ENCODE measurements at places on chromosomes 7 and 10. TPM values are rescaled to one million over a fixed set of nuclear protein-coding genes. Genes with fewer than 3 reads are reported as not detected.

The MYO3A gene
- not detected for total RNA-seq

The ANKRD26 gene
- 7.3 TPM for total RNA-seq

The CCL24 gene
- total RNA-seq = not detected

The CALHM3 gene
- not detected for total RNA-seq

The MOSPD3 gene
- total RNA-seq = 17.5 TPM

The ATXN7L1 gene
- 8.8 TPM for total RNA-seq

The INA gene
- 10.4 TPM for total RNA-seq

The CDK1 gene
- 9.0 TPM for total RNA-seq

The ITGB8 gene
- total RNA-seq = 1.3 TPM

The FLNC gene
- 72.3 TPM for total RNA-seq

The ITGA8 gene
- 5.6 TPM for total RNA-seq

DNA sequence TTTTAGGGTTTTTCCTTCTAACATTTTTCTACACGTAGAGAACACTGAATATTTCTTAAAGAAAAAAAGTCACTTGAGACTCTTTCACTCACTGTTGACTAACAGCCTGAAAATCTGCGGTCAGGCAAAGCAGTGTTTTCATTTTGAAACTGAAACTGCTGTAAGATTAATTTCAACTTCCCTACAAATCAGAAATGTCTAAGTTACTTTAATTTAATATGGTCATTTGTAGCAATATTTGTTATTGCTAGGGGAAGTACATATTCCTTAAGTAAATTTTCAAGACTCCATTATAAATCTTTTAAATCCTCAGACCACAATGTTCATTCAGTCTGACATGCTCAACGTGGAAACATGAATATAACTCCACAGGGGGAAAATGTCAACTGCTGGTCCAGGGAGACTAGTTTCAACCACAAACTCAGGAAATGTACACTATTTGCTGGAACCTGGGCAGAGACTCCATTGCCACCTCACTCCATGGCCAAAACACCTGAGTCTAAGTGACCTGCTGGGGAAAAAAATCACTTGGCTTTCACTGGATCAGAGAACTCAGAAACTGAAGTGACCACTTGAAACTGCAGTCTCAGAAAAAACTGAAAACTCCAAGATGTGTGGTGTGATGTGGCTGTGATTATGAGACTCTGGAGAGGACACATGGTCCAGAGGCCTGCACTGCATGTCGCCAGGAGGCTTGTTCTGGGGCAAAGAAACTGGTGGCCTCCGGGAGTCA is 161.2 kb downstream of the TAX1BP1 start:
- DNase-seq = no peak

DNA sequence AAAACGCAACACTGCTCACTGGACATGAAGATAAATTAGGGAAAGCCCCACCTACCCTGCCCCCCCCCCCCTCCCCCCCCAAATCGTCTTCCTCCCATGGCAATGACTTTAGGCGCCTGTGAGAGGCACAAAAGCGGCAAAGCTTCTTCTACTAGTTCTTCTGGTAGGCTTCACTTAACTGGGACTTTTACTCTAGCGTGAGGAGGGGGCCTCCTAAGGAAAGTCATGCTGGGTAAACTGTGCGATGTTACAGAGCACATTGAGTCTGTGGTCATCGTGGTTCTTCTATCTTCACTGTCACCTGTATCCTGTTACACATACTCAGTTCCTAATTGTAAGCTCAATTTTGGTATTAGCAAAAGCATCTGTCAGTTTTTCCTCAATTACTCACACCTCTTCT is 25.1 kb downstream of the HSPB1 start:
- no peak for DNase-seq

DNA sequence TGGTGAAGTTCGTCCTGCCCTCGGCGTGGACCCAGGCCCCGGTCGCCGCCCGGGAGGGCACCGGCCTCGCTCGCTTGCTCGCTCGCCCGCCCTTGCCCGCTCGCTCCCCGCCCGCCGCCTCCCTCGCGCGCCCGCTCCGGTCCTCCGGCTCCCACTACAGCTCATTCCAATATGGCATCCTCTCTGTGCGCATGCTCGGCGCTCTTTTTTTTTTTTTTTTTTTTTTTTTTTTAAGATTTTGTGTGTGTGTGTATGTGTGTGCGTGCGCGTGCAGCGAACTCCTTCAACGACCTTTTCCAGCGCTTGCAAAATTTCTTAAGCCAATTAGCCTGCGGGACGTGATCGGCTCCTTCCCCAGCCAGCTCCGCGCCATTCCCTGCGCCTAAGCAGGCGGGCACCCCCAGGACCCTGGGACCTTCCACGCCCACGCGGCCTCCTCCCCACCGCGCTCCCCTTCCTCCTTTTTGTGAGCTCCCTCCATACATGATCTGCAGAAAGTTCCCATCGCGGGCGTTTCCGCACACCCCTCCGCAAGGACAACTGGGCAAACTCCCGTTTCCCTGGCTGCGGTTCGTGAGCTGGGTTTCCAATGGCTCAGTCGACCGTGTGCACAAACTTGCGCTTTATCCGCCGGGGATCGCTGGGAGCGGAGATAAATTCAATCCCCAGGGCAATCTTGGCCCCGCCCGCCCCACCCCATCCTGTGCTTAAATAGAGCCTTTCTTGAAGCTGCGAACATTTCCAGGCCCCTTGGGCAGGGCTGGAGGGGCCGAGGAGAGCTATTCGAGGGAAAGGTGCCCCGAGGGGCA is at the start of gene SFMBT2:
TSS of gene SFMBT2 (minus strand) at position 173 of the 809 bp plus-strand sequence. CDS start 29,136 bp downstream, outside the sequence.
- no peak for DNase-seq

DNA sequence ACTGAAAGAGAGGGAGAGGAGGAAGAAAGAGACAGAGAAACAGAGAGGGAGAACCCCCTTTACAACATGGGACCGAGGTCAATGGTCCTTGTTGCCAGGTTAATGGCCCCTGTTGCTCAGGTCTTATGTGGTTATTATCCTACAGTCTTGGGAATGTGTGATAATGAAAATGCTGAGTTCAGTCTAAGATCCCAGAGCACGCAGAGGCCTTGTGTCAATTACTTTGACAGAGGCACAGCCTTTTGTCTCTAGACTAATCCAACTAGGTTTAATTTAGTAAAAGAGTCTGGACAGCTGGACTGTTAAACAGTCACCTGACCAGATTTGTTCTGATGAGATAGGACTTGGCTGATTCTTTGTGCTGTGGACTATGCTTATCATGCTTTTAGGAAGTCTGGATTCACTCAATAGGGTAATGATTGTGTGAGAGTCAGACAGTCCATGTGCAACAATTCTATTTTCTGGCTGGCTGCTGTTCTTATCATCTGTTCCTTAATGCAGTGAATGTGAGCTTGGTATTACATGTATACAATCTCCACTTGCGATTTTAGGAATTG is 157.4 kb upstream of the MAGI2 start:
- no peak for DNase-seq

- no peak for DNase-seq
These were observed 296.7 kb upstream of the KLF6 start for GRCh38 chr10:4081685-4082111.

DNA sequence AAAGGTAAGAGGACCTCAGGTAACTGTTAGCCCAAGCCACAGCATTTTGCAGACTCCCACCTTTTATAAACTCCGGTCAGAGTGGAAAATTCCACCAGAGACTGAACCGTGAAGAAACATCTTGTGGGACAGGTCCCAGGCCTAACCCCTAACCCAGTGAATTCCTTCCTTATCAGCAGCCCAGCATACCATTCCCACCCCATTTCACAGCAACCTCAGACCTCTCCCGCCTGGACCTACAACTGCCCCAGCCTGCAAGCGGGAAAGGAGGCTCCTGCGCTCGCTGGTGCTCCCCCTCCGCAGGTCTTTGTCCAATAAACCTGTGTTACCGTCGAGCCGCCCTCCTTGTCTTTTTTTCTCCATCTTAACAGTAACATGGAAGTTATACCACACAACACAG is 736.6 kb downstream of the MAGI2 start:
- peak; percentile 76 for DNase-seq

DNA sequence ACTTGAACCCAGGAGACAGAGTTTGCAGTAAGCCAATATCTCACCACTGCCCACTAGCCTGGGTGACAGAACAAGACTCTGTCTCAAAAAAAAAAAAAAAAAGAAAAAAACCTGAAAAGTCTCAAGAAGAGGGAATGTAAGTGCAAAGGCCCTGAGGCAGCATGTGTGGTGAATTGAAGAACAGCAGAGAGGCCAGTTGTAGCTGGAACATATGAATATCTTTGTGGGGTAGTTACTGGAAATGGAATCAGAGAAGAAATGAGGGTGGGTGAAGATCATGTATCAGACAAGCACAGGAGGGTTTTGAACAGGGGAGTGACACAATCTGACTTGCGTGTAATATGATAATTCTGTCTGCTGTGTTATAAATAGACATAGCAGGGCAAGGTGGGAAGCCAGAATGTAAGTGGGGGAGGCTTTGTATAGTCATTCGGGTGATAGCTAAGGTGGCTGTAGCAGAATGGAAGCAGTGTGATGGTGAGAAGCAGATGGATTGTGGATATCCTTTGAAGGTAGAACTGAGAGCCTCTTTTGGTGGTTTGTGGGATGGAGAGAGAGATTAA is 45.3 kb upstream of the ITGA8 start:
- DNase-seq = no peak

- no peak for DNase-seq
These were observed 33.7 kb downstream of the C10orf120 start for GRCh38 chr10:122665946-122666345.

- DNase-seq = no peak
These were observed 36.6 kb downstream of the FAM53B start for GRCh38 chr10:124707551-124707950.

GRCh38 chr7:48286836-48287235 is 115.6 kb downstream of the ABCA13 start:
- DNase-seq = no peak

GRCh38 chr10:90561666-90562065 is 296.2 kb downstream of the HTR7 start:
- DNase-seq = no peak

- DNase-seq = no peak
These were observed 115.5 kb upstream of the GALNT17 start for GRCh38 chr7:71016401-71016800.

DNA sequence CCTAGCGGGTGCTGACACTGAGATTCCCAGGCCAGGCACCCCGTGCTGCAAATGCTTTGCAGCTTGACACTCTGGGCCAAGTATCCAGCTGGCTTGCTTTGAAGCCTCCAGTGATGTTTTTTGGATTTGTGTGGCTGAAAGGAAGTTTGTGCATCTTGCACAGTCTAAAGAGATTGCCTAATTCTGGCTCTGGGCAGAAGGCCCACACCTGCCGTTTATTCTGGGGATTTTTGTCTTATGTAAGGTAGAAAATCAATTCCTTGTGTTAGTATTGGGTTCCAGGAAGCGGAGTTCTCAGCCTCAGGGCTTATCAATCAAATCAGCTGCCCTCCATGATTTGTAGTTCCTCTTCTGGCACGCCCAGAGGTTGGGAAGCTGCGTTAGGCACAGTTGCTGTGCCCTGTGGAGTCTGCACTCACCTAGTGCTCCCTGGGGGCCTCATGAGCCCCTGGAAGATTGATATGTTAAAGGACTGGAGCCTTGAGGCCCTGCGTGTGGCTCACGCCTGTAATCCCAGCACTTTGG is 8.4 kb upstream of the PURB start:
- DNase-seq = no peak

DNA sequence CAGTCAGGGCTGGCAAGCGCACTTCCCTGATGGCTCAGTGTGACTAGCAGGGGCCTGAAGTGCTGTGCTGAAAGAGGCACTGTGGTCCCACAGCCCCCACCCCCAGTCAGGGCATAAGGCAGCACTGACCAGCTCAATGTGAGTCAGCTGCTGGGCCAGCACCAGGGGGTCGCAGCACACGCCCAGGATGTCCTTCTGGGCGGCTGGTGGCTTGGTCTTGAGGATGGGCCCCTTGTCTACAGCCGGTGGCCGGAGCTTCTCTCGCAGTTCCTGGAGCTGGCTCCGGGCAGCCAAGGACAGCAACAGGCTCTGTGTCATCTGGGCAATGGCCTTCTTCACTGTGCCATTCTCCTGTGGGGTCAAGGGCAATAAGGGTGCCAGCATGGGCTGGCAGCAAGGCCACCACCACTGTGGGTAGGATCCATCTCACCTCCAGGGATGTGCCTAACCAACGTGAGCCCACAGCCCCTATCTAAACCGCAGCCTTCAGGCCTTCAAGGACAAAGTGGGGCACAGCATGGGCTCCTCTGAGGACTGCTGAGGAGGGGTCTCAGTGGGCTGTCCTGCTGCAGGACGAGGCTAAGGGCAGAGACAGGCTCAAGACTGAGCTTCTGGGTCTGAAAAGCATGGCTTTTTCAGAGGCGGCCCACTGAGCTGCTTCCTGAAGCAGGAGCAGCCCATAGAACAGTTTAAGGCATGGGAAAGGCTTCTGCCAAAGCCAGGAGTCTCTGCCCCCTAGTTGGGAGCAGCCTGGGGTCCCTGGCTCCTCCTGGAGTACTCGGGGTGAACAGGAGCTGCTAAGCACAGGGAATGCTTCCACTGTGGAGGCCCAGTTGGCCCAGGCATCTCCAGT is 62.5 kb downstream of the CSGALNACT2 start:
- peak; percentile 67 for DNase-seq

DNA sequence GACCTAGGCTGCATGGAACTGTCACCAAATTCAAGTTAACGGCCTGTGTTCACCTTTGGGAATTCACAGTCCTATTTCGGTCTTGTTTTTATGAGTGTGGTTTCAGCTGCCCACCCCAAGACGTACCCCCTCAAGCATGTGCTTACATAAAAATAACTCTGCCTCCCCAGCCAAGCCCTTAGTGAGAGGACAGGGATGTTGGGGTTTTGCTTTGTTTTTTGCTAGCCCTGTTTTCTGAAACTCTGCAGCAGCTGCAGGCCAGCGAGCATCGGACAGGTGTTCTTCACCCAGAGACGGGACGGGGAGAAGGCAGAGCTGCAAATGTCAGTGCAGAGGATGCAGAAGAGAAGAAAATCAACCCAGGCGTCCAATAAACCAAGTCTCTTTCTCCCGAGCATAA is 13.5 kb downstream of the CHST15 start:
- no peak for DNase-seq

- DNase-seq = no peak
These were observed 54.9 kb downstream of the JAZF1 start for GRCh38 chr7:28125431-28126409.
